ENCODE measurements at places on chromosomes 1 and 21.

GRCh38 chr1:112371775-112372174 lies 24.2 kb upstream of the CTTNBP2NL start:
- no peak for DNase-seq

- no peak for DNase-seq
These were observed 26.3 kb downstream of the SELENOF start for GRCh38 chr1:86887479-86888162.

GRCh38 chr1:11470912-11471311 lies 8.0 kb upstream of the DISP3 start:
- DNase-seq: no peak

GRCh38 chr1:159040206-159040605 lies 30.5 kb downstream of the IFI16 start:
- DNase-seq: no peak

- DNase-seq: no peak
These were observed 73.0 kb downstream of the ABCA4 start for GRCh38 chr1:94047949-94048348.

GRCh38 chr1:44684525-44684924 lies 10.0 kb downstream of the ARMH1 start:
- no peak for DNase-seq

DNA sequence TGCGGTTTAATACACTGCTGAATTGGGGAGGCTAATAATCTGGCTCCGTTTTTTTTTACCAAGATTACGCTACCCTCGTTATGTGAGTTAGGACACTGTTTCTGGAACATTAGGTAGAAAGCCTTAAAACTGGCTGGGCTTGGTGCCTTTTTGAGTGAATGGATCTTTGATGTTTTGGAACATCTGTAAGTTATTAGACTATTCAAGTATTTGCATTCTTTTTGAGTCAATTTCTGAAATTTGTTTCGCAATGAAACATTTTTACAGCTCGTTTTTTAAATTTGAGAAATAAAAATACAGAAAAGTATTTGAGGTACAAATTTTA lies 106.9 kb downstream of the LTN1 start:
- DNase-seq: no peak
